ENCODE measurements at places on chromosomes 2 and 18. TPM values are rescaled to one million over a fixed set of nuclear protein-coding genes. Genes with fewer than 3 reads are reported as not detected.

Gene PROM2
- 0.82 TPM for total RNA-seq

Gene IL36RN
- not detected for total RNA-seq

Gene SCYGR4
- total RNA-seq, result 0.84 TPM

Gene CXCR1
- total RNA-seq, result 26.8 TPM

Gene MOCOS
- total RNA-seq, result 11.4 TPM

Gene LIMS4
- total RNA-seq, result 2.6 TPM

Gene CRYGB
- total RNA-seq, result not detected

Gene PIKFYVE
- total RNA-seq, result 39.2 TPM

Gene TRIM43
- total RNA-seq, result not detected

Gene DIS3L2
- total RNA-seq, result 26.9 TPM

Gene TMBIM1
- total RNA-seq, result 689 TPM

Gene STK39
- total RNA-seq, result 31.6 TPM

Gene GCKR
- total RNA-seq, result 1.1 TPM

Gene THSD7B
- total RNA-seq, result 3.6 TPM

Gene COLEC12
- total RNA-seq, result 54.8 TPM

DNA sequence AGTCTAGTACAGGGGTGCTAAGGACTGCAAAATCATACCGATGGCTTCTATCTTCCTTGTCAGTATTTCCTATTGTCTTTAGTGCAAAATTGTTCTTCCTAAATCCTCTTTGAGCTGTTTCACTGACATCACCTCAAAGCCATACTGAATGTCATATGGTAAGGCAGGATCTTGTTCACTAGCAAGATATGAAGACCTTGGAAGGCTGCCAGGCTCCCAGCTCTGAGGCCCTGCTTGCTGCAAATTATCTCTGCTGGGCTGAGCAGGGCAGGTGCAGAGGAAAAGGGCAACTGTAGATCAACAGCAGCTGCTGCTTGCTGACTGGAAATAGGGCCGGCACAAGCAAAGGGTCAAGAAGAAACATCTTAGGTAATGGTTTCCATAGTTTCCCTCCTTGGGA is 58.2 kb downstream of the PMAIP1 start:
- DNase-seq, result no peak

- no peak for DNase-seq
These were observed 72.6 kb downstream of the EPAS1 start for GRCh38 chr2:46369783-46370182.

DNA sequence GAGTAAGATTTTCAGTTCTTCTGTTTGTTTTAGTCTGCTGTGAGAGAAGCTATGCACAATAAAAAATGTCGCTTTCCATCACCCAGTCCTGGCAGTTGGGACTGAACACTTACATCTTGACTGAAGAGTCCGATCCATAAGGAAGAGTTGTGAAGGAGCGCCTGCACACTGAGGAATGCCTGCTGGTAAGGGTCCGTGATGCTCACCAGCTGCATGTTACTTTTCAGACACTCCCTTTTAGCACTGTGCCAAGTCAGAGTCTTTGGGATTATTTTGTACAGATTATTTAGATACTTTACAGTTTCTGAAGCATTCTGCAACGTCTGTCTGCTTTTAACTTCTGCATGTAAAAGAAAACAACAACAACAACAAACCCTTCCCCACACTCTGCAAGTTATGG is 42.6 kb upstream of the CD302 start:
- DNase-seq, result no peak

- no peak for DNase-seq
These were observed 70.3 kb downstream of the TMEM17 start for GRCh38 chr2:62435720-62436119.

DNA sequence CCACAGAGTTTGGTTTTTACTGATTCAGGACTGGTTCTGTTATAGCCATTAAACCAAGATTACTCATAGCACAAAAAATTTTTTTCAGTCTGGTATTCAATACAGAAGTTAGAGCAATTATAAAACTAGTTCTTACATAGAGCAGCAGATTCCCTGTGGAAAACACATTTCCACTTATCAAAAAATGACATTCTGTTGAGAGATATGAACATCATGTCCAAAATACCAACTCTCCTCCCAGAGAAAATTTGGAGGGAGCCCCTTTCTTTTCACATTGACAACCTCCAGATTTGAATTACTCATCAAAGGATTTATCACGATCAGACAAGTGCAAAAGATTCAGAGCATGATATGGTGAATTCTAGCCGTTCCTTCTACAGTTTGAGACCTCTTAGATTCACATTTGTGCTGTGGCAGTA is 126.8 kb upstream of the SERPINE2 start:
- DNase-seq, result no peak

DNA sequence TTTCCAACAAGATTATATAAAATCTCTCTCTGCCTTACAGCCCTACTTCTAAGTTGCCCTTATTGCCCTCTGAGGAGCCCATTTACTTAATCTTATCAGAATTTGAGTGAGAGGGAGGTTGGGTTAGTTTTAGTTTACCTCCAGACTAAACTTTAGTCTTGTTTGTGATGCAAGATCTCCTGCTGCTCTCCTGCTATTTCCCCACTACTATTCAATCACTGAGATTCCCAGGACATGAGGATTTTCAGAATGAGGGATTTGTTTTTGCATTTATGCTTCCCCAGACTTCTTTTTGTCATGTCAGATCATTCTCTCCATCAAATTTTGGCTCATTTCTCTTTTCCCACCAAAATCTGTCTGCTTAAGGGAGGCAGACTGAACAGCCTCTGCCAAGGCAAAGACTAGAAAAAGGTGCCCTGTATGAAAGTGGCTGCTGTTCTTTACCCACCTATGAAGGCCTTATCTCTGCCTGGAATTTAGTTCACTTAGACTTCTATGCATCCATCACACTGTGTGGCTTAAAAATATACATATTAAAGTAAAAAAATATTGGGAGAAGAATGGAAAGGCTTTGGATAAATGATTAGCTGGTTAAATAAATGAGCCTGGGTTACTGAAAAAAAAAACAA is 401.3 kb downstream of the PID1 start:
- DNase-seq, result no peak

DNA sequence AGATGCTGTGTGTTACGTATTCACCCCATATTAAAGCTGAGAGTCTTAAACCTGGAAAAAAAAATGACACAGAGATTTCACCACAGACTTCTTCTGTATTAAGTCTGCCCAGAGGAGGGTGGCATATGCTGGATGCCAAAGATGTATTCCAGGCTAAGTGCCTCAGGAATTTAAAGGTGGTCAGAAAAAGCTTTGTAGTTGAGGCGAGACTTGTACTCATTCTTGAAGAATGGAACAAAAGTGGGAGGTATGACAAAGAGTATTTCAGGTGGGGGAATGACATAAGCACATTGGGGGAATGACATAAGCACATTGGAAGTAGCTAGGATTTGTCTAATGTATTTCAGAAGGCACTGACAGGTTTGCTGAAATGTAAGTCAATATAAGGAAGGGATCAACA is 98.6 kb downstream of the BABAM2 start:
- no peak for DNase-seq

- no peak for DNase-seq
These were observed 36.6 kb downstream of the USP34 start for GRCh38 chr2:61434314-61434713.

DNA sequence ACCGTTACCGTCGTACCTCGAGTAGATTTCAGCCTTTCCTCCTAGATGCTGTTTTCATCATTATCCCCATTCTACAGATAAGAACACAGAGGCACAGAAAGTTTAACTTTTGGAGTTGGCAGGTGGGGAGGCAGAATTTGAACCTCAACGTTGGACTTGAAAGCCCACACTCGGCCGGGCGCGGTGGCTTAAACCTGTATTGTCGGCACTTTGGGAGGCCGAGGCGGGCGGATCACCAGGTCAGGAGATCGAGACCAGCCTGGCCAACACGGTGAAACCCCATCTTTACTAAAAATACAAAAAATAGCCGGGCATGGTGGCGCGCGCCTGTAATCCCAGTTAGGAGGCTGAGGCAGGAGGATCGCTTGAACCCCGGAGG is 11.5 kb downstream of the CATIP start:
- DNase-seq, result no peak

DNA sequence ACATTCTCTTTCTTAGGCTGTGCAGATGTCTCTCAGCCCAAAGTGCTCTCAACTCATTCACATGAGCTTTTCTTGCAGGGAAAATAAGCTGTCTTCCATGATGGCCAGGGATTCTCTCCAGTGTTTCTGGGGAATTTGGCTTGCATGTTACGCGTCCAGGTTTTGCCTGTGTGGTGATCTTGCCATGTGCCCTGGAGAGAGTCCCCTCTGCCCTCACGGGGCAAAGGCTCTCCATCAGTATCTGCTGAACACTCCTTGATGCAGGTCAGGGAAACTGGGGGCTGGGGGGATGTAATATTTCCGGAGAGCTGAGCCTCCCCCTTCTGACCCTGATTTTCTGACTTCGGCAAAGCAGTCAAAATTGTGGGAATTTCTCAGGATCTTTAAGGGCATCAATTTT is 87.6 kb downstream of the ACKR3 start:
- no peak for DNase-seq

GRCh38 chr2:10027660-10028330 is 15.6 kb upstream of the KLF11 start:
- DNase-seq, result no peak

DNA sequence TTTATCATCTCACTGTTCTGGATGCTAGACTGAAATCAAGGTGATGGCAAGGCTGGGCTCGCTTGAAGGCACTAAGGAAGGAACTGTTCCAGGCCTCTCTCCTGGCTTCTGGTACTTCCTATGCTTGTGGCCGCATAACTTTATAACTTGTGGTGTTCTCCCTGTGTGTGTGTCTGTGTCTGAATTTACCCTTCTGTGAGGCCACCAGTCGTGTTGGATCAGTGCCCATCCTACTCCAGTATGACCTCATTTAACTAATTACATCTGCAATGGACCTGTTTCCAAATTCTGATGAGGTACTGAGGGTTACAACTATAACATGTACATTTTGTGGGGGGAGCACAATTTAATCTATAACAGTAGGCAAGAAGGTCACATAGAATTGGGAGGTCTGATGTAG is 41.6 kb downstream of the LYPD6B start:
- DNase-seq, result no peak

GRCh38 chr18:37769826-37770225 is 204.2 kb upstream of the CELF4 start:
- DNase-seq, result no peak

- DNase-seq, result no peak
These were observed 190.4 kb upstream of the STK17B start for GRCh38 chr2:196361606-196362326.

GRCh38 chr2:134433469-134433868 is 179.6 kb downstream of the MGAT5 start:
- DNase-seq, result no peak

DNA sequence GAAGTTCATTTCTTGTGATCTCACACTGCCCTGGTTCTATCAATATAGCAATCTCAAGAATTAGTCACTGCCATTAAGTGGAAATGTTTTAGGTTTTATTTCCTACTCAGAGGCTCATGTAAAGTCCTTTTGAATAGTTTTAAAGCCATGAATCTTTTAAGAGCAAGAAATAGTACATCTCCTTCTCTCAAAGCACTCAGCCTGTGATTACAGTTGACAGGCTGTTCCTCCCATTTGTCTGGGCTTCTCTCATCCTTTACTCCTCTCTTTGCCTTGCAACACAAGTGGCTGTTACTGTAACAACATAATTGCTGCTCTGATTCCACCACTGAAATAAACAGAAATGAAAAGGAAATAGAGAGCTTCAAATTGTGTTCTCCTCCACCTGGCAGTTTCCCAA is 18.4 kb downstream of the GRP start:
- DNase-seq, result no peak

DNA sequence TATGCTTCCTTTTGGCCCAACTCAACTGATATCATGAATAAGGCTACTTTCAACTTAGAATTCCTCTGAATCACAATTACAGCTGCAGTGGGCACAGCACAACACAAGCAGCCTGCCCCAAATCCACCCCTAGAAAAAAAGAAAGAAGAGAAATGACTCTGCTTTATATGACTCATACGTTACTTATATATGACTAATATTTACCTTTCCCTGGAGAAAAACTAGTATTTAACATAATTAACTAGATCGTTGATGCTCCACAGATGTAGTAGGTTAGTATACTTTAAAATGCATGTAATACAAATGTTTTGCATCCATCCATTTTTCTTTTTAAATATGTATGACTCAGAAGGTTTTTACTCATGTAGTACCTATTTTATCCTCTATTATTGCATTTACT is 133.3 kb upstream of the UNC80 start:
- DNase-seq, result no peak

DNA sequence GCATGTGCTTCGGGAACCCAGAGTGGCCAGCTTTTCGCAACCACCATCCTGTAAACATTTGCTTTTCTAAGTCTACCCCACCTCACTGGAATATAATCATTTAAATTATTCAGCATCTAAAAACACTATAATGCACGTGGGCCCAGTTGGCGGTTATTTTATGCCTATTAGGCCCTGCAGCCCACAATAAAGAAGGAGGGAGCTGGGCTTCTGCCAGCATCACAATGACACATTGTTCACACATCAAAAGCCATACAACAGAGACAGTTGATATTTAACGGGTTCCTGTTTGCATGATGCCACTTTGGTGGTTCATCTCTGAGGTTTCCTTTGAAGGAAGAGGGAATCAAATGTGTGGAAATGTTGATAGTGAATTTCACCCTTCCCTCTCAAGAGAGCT is 916.0 kb upstream of the CELF4 start:
- DNase-seq, result no peak

- no peak for DNase-seq
These were observed 107.0 kb downstream of the PDE1A start for GRCh38 chr2:182319556-182320505.

- no peak for DNase-seq
These were observed 75.8 kb downstream of the ASAP2 start for GRCh38 chr2:9282128-9283112.

GRCh38 chr2:69469784-69470183 is 32.5 kb upstream of the NFU1 start:
- DNase-seq, result no peak

GRCh38 chr2:43943809-43944452 is 51.9 kb downstream of the LRPPRC start:
- no peak for DNase-seq

GRCh38 chr18:76633588-76634269 is 138.7 kb upstream of the ZNF516 start:
- no peak for DNase-seq

DNA sequence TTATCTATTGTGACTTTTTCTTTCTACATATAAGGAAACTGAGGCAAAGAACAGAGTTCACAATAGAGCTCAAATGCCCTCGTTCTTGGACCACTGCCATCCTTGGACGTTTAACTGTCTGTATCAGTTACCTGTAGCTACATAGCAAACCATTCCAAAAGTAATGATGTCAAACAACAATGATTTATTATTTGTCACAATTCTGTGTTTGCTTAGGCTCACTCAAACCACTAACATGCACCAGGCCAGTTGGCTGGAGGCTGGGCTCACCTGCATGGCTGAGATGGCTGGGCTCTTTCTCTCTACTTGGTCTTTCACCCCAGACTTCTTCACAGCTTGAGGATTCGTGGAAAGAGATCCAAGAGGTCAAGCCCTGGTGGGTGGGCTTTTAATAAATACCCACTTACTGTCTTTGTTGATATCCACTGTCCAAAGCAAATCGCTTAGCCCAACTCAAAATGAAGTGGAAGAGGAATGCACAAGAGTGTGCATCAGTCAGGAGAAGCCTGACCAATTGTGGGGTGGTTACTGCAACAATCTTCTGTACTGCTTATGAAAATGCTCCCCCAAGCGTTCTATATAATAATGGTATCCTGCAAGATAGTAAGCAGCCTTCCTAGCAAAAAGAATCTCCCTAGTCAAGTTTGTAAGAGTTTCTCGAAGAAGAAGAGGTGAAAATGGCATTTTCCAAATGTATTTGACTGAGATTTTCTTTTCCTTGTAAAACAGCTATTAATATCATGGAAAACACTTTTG is 163.5 kb upstream of the NT5C1B start:
- DNase-seq, result no peak

Data from omental fat pad (tissue), 4 donors.